GM12878 (cell line): ENCODE measurements at places on chromosomes 12 and 14.

- DNase-seq: peak; percentile 3
Observed at GRCh38 chr12:28800129-28800528, 348.9 kb upstream of the FAR2 start.

GRCh38 chr12:46152456-46152855 lies 116.4 kb downstream of the SLC38A1 start:
- DNase-seq: no peak

DNA sequence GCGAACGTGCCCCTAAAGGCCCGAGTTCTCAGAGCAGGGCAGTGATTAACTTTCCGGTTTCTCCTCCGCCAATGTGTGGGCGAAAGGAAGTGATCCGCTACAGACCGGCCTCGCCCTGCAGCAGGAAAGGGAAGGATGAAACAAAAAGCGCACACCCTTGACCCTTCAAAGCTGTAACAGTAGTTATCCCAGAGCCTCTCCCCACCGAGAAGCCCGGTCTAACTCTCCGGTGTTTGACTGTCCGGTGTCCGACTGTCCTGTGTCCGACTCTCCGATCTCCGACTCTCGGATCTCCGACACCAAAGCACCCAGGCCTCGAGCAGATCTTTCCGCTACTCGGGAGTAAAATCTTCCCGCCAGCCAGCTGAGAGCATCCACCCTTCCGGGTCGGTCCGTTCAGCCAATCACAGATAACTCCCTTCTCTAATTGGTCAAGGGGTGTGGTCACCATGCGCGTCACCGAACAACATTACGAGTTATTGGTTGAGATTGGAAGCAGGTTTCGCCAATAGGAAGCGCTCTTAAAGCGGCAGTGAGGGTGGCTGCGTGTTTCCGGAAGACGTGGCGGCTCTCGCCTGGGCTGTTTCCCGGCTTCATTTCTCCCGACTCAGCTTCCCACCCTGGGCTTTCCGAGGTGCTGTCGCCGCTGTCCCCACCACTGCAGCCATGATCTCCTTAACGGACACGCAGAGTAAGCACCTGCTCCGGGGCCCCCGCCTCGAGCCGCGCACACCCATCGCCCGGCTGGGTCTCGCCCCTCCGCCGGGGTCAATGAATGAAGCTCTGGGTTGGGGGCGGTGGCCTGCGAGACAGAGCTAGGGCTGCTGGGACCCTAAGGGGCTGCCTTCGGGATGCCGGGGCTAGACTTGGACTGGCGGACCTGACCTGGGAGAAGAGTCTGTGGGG lies at the start of the genes GOLT1B and RECQL:
Gene GOLT1B (plus strand): TSS at position 532 of the 906 bp plus-strand sequence. CDS start 135 bp downstream, at position 667.
Gene RECQL (minus strand): TSS at position 378 of the 906 bp plus-strand sequence. CDS start 2,065 bp downstream, outside the sequence.
- peak; percentile 98 for DNase-seq

DNA sequence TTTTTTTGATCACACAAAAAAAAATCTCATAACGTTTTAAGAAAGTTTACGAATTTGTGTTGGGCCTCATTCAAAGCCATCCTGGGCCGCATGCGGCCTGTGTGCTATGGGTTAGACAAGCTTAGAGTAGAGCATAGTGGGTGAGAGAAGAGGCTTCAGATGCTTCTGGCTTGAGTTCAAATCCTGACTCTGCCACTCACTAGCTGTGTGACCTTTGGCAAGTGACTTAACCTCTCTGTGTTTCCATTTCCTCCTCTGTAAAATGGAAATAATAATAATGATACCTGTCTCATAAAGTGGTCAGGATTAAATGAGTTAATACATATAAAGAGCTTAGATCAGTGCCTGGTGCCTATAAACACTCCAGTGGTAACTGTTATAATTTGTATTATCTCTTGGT lies 6.2 kb downstream of the P2RX4 start:
- no peak for DNase-seq

GRCh38 chr14:65501328-65501727 lies 88.8 kb downstream of the FUT8 start:
- DNase-seq: peak; percentile 51

GRCh38 chr14:54808326-54809161 lies 94.1 kb downstream of the GCH1 start:
- no peak for DNase-seq

DNA sequence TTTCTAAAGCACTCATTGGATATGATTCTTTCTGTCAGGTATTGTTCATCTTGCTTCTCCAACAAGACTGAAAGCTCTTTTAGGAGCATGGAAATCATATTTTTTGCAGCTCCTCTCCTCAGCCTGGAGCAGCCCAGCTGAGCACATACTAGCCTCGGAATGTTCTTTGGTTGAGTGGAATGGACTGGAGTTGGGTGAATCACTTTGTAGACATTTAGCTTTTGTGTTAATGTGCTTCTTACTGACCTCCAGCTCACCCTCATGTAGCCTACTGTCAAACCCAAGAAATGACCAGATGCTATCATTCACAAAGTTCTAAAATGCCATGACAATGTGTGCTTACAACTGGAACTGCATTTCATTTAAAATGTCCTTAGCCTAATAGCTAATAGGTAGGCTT lies 161.1 kb downstream of the NUAK1 start:
- DNase-seq: no peak

DNA sequence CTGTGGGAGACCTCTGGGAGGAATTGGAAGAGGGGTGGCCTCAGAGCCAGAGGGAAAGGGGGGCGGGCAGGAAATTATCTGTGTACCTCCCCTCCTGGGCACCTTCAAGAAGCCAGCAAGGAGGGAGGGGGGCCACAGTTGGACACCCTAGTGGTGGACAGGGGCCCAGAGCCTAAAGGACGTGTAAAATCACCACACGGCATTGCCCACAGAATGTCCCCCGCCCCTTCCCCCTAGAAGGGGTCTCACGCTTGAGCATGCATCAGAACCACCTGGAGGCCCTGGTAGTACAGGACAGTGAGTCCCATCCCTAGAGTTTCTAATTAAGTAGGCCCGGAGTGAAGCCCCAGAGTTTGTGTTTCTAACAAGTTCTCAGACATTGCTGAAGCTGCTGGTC lies 8.2 kb downstream of the ENDOU start:
- no peak for DNase-seq

DNA sequence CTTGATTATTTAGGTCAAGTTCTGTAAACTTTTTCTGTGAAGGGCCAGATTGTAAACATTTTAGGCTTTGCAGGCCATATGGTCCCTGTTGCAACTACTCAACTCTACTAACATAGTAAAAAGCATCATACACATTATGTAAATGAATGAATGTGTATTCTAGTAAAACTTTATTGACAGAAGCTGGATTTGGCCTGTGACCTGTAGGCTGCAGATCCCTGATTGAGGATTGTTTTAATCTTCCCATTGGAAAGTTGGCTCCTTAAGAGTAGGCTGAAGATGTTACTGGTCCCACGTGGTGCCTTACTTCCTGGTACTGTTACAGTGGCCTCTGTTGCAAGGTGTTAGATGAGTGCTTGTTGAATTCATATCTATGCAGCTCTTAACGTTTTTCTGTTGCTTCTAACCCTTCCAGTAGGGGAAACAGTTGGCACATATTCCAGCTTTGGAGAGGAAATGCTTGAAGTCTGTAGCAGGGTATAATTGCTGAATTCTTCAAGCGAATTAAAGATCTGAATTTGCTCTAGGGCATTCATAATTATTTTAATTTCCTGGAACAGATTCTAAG lies 133.6 kb upstream of the DNM1L start:
- no peak for DNase-seq

DNA sequence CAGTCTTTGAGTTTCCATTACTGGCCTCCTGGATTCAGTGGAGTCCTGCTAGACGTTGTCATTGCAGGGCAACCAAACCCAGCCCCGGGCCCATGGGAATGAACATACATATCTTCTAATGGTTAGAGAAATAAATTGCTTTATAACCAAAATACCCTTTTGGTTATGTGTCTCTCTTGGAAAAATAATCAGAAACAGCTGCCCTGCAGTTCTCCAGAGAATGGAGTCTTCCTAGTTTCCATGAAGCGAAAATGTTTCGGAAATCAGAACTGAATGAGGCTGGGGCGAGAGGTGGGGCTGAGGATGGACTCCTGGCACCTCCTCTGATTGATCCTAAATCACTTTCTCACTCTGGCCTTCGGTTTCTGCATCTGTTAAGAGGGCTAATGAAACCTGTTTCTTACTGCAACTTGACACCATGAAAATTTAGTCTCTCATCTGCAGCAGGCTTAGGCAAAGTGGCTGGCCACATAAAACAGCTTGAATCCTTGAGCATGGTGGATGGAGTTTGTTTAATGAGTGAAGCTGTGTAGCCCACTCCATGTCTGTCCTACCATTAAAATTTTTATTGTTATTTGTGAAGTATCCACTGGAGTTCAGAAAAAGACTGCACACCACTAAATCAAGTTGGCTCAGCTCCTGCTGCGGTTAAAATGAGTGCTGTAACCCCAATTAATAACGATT lies 198.9 kb downstream of the CACNA1C start:
- DNase-seq: no peak

DNA sequence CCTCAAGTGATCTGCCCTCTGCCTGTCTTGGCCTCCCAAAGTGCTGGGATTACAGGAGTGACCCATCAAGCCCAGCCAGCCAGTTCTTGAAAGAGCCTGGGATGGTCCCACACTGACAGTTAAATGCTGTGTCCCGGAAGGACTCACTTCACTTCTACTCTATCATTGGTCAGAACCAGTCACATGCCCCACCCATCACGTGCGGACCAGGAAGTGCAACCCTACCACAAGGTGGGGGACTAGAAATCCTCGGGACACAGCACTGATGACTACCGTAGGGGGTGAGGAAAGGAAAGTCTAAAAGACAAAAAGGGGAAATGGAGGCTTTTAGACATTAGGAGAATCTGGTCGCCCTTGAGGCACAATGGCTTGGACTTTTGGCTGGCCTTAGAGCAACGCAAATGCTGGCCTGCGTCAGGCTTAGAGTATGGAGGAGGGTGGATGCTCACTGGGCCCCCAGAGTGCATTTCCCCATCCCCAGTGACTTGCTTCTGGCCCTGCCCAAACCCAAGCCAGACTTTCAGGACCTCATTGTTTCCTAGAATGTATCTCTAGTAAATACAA lies 207.7 kb downstream of the TTC8 start:
- DNase-seq: no peak

- no peak for DNase-seq
Observed at GRCh38 chr12:62372825-62373224, 93.8 kb upstream of the MON2 start.

DNA sequence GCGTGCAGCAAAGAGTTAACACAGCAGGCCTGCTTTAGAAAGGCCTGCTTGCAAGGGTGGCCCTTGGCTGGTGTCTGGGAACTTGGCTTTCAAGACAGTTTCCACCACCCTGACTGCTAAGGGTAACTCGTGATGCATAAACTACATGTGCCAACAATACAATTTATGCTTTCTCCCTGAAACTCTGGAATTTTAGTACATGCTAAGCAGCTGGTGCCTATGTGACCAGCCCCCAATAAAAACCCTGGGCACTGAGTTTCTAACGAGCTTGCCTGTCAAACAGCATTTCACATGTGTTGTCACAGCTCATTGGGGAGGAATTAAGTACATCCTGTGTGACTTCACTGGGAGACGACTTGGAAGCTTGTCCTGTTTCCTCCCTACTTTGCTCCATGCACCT lies 133.1 kb downstream of the SLC5A8 start:
- DNase-seq: no peak

DNA sequence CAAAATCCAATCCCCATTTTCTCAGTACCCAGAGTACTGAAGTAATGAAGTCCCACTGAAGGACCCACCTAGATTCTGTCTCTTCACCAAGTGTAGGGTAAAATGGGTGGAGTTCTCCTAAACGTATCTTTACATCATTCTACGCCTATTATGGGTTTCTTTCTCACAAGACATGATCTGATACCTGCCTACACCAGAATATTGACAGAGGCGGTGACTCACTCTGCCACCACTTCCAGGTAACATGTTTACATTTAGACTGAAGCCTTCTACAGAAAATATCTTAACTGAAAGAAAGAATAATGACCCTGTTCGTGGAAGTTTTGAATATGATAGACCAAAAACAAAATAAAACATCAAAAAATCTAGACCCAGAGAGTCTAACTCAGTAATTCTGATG lies 89.8 kb downstream of the BTG1 start:
- DNase-seq: no peak
